Stimulated activated CD8-positive, alpha-beta memory T cell treated with anti-CD3 and anti-CD28 coated beads, Interleukin-4, amount 100 ng/mL, for 48 hours (primary cell): ENCODE measurements at places on chromosomes 6 and 20.

GRCh38 chr6:169145496-169145895 lies 108.2 kb downstream of the THBS2 start:
- no peak for DNase-seq

DNA sequence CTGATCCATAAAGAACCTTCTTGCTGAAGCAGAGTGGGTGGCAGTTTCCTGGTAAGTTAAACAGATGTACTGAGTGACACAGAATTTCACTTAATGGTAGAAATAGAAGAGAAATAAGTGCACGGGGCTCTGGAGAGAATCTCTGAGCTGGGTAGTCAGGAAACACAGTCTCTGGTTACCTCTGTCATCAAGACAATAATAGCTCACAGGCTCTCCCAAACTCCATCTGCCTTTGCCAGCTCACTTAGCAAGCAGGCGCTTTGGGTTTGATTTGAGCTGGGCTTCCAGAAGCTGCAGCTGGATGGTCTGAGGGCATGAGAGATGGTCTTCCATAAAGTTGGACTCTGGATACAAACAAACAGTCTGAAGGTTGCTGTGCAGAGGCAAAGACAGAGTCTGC lies 39.6 kb upstream of the PRSS35 start:
- no peak for DNase-seq

DNA sequence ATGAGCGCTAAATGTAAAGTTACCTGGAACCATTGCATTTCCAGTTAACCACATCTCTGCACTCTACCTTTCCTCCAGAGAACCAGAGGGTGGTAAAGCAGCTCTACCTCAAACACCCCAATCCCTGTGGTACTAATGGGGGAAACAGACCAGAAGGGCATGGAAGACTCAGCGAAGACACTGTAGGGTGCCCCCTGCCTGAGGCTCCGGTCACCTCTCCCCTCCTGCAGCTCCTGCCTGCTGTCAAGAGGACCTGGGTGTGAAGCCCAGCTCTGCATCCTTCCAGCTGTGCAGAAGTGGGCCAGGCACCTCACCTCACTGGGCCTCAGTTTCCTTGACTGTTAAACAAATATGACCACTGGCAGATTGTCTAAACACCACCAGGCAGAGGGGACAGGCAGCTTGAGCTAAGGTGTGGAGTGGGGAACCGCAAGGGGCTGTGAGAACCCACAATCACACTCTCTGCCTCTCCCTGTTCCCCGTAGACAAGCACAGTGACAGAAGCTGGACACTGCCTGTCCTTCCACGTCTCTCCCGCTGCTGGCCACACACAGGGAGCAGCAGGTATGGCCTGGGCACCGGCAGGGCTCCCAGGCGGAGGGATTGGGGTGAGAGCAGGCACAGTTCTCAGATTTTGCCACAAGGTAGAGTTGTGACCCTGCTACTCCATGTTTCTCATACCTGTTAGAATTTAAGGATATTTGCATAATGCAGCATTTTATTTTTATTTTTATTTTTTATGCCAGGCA lies 9.1 kb upstream of the BPIFA2 start:
- DNase-seq = no peak

- DNase-seq = no peak
Measured at GRCh38 chr20:4234128-4234527, 218.8 kb upstream of the RNF24 start.

DNA sequence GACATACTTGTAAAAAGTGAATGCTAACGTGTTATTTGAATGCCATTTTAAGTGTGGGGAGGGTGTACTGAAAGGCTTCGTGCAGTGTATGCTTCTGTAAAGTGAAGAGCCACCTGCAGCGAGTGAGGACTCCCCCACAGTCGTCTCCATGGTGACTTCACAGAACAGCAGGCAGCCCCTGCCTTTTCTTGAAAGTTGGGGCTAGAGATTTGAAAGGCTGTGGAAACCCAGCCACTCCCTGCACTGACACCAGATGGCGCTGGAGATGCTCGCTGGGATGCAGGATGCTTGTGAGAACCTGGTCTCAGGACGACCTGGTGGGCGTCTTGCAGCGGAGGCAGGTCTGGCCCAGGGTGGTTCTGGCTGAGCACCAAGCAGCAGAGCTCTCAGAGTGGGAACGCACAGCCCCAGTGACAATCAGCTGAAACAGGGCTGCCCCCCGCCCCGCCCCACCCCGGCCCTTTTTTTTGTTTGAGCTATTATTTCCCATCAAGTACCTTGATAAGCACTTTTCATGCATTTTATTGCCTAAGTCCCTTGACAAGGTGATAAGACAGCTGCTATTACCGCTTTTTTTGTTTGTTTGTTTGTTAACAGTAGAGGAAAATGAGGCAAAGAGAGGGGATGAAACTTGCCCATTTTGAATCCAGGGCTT lies 150.3 kb downstream of the SYCP2 start:
- peak; percentile 72 for DNase-seq

- no peak for DNase-seq
Measured at GRCh38 chr6:169371344-169372127, 117.9 kb upstream of the THBS2 start.

DNA sequence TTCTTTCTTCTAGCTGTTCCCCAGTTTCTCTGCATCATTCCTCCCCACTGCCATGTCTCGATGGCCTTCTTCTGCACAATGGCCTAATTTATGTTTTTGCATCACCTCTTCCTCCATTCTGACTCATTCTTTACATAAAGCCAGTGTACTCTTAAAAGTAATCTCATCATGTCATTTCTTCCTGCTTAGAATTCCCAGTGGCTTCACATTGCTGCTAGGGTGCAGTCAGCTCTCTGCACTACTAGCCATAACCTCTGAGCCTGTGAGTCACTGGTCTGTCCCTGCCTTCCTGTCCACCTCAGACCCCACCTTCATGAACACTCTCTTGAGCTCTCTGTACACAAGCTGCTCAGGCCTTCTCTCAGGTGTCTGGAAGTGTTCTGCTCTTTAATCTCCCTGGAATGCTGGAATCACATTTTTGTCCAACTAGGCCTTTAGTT lies 24.1 kb upstream of the TRIM27 start:
- no peak for DNase-seq

GRCh38 chr20:43583982-43584432 lies 6.7 kb upstream of the IFT52 start:
- no peak for DNase-seq

DNA sequence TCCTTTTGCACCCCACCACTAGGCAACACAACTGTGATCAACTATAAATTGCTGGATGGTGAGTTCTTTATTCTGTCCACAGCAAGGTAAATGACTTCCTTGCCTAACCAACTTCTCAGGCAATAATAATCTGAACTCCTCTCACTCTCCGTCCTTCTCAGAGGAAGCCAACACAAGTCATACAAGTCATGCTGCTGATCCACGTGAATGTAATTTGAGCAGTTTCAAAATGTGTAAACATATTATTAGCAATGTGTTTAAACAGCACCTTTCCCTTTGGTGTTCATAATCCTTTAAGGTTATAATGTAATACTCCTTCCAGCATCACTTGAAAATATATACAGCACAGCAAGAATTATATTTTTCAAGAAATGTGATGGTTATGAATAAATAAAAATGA lies 127.9 kb downstream of the QRSL1 start:
- no peak for DNase-seq

- DNase-seq = no peak
Measured at GRCh38 chr20:19821606-19822005, 63.5 kb downstream of the RIN2 start.

DNA sequence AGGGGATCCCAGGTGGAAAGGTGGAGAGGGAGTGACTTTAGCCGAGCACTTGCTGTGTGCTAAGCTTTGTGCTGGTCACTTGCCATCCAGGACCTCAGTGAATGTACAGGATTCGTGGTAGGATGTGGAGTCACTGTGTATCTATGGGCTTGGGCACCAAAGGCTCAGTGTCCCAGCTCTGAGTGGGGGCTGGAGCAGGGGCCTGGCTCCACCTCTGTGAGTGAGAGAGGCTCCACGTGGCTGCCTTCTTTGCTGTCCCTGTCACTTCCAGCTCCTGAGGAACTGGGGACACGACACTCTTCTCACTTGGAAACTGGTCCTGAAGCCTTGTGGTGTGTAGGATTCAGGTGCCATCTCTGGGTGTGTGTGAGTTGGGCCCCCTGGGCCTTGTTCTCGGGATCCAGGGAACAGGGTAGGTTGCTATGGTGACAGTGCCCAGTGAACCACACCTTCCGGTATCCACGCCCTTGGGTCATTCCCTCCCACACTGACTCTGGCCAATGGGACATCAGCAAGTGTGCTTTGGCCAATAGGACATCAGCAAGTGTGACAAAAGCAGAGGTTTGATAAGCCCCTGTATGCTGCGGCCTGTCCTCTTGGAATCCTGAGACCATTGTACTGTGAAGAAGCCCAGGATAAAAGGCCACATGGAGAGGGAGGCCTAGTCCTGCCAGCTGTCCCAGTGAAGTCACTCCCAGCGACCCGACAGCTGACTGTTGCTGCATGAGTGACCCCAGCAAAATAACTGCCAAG lies 87.7 kb downstream of the CDH22 start:
- no peak for DNase-seq

DNA sequence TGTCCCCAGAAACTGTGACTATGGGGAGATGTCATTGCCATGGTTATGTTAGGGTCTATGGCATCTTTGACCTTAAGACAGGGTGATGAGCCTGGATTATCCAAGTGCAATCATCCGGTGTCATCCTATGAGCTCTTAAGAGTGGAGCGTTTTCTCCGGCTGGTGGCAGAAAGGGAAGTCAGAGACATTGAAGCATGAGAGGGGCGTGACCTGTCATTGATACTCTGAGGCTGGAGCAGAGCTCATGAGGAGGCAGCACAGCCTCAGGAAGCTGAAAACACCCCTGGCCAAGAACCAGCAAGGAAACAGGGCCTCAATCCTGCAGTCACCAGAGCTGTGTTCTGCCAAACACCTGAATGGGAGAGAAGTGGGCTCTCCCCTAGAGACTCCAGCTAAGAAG lies 59.6 kb downstream of the ANKRD60 start:
- no peak for DNase-seq

- DNase-seq = no peak
Measured at GRCh38 chr6:7749478-7749877, 23.6 kb downstream of the BMP6 start.

DNA sequence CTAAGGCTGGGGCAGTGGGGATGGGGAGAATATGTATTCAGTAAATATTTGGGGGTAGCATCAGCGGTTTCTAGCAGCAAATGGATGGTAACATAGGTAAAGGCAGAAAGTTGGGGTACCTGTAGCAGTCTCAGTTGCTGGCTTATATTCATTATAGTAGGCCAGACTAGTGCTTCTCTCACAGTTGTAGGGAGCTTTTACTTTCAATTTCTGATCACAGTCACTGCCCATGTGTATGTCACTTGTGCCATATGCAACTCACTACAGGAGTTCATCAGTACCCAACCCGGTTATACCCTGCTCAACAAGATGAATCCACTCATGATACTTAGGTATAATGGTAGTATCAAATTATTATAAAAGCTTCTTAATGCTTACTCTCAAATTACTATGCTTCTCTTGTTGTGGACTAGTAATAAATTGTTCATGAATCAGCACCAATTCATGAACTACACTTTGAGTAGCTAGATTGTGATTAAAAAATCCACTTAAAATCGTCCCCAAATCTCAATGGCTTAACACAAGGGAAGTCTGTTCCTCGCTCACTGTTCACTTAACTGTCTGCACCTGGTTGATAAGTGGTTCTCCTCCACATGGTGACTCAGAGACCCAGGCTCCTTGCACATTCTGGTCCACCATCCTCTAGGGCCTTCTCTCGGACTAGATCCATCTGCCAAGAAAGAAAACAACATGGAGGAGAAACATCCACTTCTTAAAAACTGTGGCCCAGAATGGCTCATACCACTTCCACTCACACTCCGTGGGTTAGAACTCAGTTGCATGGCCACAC lies 31.3 kb upstream of the MYLIP start:
- no peak for DNase-seq

GRCh38 chr6:30775104-30775503 lies 30.8 kb upstream of the IER3 start:
- no peak for DNase-seq

DNA sequence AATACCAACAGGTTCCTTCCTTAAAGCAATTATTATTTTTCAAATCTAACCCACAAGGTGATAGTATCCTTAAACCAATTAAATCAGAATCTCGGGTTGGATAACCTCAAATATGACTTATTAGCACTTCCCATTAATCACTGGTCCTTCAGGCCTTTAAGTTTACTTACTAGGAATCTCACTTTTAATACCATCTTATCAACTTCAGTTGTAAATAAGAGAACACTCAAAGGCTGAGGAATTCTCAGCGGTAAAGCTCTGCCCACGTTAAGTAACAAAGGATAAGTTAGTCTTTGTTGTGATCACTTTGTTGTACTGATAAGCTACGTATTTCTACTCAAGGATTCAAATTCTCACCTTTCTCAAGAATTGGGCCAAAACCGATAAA lies 82.0 kb downstream of the OR2B2 start:
- DNase-seq = no peak

DNA sequence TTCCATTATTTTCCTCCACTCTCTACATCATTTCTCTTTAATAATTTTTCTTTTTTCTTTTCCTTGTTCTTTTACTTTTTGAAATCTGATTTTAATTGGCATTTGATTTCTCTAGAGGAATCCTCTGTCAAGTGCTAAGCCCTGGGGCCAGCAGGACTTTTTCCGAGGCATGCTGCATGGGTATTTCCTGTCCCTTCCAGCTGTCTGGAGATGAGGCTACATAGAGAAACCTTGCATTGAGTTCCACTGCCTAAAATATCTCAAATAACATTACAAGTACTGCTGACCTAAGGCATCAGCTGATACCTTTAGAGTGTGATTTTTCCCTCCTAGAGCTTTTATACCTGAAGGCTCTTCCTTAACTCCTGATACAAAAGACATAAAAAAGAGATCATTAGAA lies 6.2 kb downstream of the RNF217 start:
- no peak for DNase-seq
